ENCODE measurements at places on chromosomes 7 and 10. TPM values are rescaled to one million over a fixed set of nuclear protein-coding genes. Genes with fewer than 3 reads are reported as not detected.

Gene FAM25C
- total RNA-seq, result not detected

Gene ZWINT
- total RNA-seq, result 8.7 TPM

Gene PRPS1L1
- total RNA-seq, result not detected

Gene GTF2IRD1
- total RNA-seq, result 6.6 TPM

Gene HSPA14
- total RNA-seq, result 7.1 TPM

Gene SPDYE8
- not detected for total RNA-seq

Gene WDR86
- total RNA-seq, result 0.95 TPM

Gene JCAD
- total RNA-seq, result 4.3 TPM

Gene CPED1
- total RNA-seq, result 36.9 TPM

Gene TACC2
- 2.5 TPM for total RNA-seq

Gene FAM241B
- total RNA-seq, result 0.09 TPM

Gene GBX1
- total RNA-seq, result not detected

Gene RPEL1
- total RNA-seq, result under 0.01 TPM

Gene TMEM176B
- total RNA-seq, result not detected

Gene DPP6
- not detected for total RNA-seq

Gene NPC1L1
- total RNA-seq, result 0.09 TPM

Gene MRLN
- total RNA-seq, result not detected

Gene PAX4
- total RNA-seq, result not detected

Gene FZD8
- 6.0 TPM for total RNA-seq

Gene CCL24
- total RNA-seq, result not detected

Gene SH3PXD2A
- total RNA-seq, result 12.0 TPM

Gene ZNF92
- 2.7 TPM for total RNA-seq

Gene HHEX
- total RNA-seq, result 2.8 TPM

Gene HTR5A
- total RNA-seq, result not detected

Gene HMX2
- total RNA-seq, result not detected

Gene ATP6V0A4
- not detected for total RNA-seq

Gene SEMA3D
- total RNA-seq, result 4.0 TPM

Gene NEUROG3
- total RNA-seq, result not detected

Gene TSPAN33
- total RNA-seq, result 0.16 TPM

Gene IKZF1
- total RNA-seq, result 0.16 TPM

Gene LBX1
- total RNA-seq, result under 0.01 TPM

Gene SFRP5
- not detected for total RNA-seq

Gene PLCE1
- total RNA-seq, result 3.3 TPM

Gene TRIL
- 2.1 TPM for total RNA-seq

Gene PDE6C
- not detected for total RNA-seq

Gene CYP3A5
- total RNA-seq, result 3.1 TPM

Gene PTF1A
- total RNA-seq, result not detected

Gene TNPO3
- 60.0 TPM for total RNA-seq

Gene SCRN1
- total RNA-seq, result 84.0 TPM

Gene BLNK
- total RNA-seq, result 0.09 TPM

Gene FAM221A
- 0.95 TPM for total RNA-seq

Gene KLF14
- total RNA-seq, result under 0.01 TPM

Gene REPIN1
- 12.5 TPM for total RNA-seq

Gene GPR15LG
- not detected for total RNA-seq

Gene KCNH2
- 0.17 TPM for total RNA-seq

Gene GALNT17
- not detected for total RNA-seq

Gene ATG9B
- total RNA-seq, result under 0.01 TPM

Gene GPR158
- total RNA-seq, result not detected

Gene NFE2L3
- 0.63 TPM for total RNA-seq

Gene CYP2E1
- 0.52 TPM for total RNA-seq

Gene FOXI2
- not detected for total RNA-seq

Gene CRYGN
- total RNA-seq, result 0.47 TPM

Gene ASB10
- not detected for total RNA-seq

Gene TEX47
- not detected for total RNA-seq

Gene FAM25A
- not detected for total RNA-seq

Gene INA
- 0.47 TPM for total RNA-seq

Gene MOSPD3
- 5.4 TPM for total RNA-seq

Gene FANK1
- total RNA-seq, result 8.5 TPM

All from bronchial smooth muscle cell (primary cell).